ENCODE measurements at places on chromosomes 16 and 17.

DNA sequence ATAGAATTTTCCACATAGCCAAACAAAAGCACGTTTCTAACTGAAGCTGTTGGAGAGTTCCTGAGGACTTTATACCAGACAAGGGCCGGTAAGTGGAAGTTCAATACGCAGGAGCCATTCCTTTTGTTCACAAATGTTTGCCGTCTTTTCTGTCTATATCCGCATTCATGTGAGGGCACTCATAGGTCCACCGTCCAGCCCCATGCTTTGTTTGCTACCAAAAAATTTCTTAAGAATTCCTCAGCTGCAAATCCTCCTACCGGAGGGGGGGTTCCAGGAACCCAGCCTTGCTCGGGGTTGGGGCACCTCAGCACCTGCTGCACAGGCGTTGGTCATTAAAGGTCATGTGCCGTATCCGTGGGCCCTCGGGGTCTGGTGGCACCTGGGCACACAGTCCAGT, 276.8 kb downstream of the SEC14L1 start:
- no peak for DNase-seq

GRCh38 chr16:14015948-14016347, 55.2 kb upstream of the MRTFB start:
- DNase-seq: no peak

GRCh38 chr17:6286233-6286632, 148.7 kb downstream of the AIPL1 start:
- no peak for DNase-seq

DNA sequence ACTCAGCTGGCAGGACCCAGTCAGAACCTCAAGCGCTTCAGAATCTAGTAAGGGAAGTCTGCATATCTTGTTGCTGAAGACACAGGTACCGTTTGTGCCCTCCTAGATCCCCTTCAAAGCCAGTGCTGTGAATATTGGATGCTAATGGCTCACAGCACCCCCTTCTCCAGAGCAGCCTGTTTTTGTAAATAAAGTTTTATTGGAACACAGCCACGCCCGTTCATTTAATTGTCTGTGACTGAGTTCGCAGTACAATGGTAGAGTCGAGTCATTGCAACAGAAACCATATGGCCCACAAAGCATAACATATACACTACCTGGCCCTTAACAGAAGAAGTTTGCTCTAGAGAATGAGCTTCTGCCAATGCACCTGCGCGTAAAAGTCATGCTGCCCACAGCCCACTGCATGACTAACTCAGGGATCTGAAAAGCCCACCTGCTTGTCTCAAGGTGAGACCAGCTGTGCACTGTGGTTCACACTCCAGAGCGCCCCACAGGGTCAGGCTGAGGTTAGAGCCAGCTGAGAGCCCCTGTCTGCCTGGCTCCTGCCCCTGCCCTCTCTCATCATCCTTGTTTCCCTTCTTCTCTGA, 48.8 kb downstream of the AIPL1 start:
- no peak for DNase-seq

- DNase-seq: no peak
These were observed 158.1 kb downstream of the VPS53 start for GRCh38 chr17:556431-556995.
